Right lobe of liver (tissue), 6 donors: ENCODE measurements at places on chromosomes 6 and 20.

DNA sequence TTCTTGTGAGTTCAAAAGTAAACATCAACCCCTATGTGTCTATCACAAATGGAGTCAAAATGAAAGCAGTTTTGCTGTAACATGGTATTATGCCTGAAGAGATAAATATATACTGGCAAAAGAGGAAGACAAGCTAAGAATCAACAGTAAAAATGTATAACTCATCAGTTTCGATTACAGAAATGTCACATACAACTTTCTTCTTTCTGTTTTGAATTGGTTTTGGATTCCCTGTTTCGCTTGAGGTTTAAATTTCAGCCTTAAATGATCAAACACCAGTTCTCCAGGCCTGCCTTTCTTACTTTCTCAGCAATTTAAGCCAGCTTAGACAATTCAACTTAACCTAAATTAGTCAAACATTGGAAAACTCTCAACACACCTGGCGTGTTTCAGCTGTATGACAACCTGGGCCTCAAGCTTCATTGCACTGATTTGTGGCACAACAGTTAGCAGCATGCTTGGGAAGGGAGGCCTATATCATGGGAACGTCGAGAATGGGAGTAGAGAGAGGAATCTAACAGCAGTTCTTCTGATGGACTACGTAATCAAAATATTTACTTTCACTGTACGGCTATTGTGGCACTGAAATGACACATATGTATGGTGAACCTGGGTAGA lies 51.9 kb upstream of the MARCKS start:
- no peak for DNase-seq

DNA sequence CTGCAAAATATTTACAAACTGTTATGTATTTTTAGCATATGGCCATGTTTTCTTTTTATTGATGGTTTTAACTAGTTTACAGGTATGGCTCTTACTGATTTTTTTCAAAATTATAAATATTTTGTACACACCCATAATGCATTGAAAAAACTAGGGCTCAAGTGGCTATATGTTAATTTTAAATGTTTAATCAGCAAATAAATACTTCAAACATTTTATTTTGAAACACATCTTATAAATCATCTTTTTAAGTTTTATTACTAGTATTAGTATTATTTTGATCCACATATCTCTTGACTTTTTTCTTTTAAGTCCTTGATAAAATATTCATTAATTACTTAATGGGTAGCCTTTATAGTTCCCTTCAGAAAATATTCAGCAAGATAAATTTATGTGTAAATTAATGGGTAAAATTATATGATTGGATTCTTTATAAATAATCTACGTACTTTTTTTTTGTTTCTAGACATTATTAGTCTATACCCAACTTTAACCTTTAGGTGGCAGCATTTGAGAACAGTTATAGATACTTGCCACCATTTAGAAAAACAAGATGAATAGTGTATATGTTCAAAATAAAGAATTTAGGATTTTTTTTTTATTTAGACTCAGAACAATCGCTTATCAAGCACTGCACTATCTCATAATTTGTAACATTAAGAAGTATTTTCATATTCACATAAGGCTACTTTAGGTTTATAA lies 241.9 kb downstream of the ADGRB3 start:
- no peak for DNase-seq

DNA sequence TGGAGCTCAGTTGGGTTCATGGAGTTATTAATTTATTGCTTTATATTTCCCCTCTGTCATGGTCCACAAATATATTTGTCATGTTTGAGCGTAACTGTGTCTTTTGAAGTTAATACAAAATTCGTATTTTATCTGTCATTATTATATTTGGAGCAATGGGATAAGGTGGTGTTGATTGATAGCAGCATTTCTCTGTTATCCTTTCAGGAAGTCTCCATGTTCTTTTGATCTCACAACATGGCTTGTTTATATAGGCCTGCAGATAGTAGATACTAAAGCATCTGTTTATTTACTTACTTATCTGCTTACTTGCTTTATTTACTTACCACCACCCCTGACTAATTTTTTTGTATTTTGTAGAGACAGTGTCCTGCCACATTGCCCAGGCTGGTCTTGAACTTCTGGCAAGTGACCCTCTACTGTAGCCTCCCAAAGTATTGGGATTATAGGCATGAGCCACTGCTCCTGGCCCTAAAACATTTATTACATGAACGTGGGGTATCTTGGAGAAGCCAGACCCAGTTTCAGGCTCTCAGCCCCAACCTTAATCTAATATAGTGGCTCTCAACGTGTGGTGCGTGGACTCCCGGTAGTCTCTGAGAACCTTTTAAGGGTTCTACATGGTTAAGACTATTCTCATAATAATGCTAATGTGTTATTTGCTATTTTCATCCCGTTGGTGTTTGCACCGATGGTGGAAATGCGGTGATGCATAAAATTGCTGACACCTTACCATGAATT lies 104.2 kb downstream of the NCOA3 start:
- no peak for DNase-seq

- no peak for DNase-seq
Observed at GRCh38 chr20:25336561-25337422, 53.8 kb downstream of the ABHD12 start.

DNA sequence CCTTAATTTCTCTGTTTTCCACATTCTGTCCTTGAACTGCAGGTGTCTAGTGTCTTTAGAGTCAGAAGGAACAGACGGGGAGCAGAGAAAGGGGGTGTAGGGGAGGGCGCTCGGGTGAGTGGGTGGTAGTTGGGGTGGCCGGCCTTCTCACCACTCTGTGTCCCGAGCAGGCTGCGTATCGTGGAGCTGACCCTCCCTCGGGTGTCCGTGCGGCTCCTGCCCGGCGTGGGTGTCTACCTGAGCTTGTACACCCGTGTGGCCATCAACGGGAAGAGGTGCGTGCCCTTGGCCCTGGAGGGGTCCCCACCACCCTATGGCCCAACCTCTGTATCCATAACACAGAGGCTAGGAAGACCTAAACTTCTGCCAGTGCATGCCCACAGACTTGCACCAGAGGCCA lies 5.3 kb downstream of the BPIFB4 start:
- no peak for DNase-seq
